IPS DF 6.9 (cell line): ENCODE measurements at places on chromosomes 1 and 21.

DNA sequence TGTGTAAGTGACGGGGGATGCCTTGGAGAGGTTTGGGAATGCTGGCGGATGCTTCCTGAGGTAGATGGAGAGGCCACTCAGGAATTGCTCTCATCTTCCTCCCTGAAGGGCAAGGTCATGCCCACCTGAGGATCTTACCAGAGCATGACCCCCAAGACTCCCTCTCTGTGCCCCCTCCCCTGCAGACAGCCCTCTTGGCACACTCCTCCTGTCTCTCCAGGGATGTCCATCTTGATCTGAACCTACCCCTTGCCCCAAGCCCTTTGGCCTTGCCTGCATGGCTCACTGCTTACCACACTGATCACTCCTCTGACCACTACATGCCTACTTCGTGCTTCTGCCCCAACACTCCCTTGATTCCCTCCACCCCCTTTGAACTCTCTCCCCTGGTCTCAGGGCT is 17.9 kb upstream of the MPL start:
- no peak for DNase-seq

DNA sequence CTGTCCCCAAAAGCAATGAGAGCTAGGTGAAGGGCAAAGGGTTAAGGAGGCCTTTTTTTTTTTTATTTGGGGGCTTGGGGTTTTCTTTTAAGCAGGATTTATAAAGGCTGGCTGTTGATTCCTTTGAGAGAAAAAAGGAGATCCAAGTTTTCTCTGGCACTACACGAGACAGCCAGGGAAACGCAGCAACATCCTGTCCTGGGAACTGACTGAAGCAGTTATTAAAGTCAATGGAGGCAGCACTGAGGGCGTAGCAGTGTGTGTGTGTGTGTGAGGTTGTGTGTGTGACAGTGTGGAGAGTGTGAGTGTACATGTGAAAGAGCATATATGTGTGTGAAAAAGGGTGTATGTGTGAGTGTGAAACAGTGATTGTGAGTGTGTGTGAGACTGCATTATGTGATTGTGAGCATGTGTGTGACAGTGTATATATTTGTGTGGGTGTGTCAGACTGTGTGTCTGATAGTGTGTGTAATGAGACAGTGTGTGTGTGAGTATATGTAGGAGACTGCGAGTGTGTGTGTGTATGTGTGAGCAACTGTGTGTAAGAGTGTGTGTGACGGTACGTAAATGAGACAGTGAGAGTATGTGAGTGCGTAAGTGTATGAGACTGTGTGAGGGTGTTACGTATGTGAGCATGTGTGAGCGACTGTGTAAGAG is 65.9 kb upstream of the TIAM1 start:
- DNase-seq, result no peak

DNA sequence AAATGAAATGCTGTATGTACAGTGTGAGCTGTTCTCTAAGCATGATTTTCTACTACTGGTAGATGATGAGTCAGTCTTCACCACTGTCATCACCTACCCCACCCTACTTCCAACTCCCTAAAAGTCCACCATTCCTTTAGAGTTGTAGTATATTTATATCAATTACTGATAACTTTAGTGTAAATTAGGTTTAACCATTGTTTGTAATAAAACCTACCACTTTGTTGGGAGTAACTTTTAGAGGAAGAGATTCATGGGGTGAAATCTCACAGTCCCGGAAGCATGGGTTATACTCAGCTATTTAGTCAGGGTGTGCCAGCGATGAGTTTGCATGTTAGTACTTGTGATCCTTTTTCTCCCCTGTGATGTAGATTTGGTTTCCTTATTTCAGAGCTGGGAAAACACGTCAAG is 17.1 kb downstream of the MORC3 start:
- DNase-seq, result no peak

- no peak for DNase-seq
These were observed 9.6 kb downstream of the RAB42 start for GRCh38 chr1:28601696-28602095.

DNA sequence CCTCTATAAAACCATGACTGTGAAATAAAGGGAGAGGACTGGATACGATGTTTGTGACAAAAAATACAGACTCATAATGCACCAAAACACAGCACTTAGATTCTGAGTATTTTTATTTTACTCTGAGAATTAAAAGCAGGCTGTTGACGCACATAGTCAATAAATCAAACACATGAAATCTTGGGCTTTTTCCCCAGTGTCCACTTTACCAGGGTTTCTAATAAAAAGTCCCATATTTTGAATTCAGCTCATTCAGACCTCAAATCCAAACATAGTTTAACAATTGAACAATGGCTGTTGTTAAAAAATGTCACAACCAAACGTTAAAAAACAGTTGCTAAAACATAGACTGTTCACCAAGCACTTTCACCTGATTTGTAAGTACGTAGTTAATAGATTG is 553.4 kb downstream of the LTN1 start:
- no peak for DNase-seq

DNA sequence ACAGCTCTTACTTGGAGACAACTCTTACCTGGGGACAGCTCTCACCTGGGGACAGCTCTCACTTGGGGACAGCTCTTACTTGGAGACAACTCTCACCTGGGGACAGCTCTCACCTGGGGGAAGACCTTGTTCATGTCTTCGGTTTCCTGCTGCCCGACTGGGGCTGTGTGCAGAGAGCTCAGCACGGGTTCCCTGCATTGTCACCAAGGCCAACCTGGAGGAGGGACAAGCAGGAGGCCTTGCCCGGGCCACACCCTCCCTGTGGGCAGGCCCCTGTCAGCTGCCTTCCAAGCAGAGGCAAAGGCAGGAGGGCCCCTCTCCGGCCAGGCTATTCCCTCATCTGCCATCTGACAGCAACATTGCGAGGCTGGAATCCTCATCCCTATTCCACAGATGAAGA is at the start of gene LDLRAD1:
LDLRAD1 (minus strand) TSS at position 208 of the 400 bp plus-strand sequence; CDS start at position 134, 74 bp downstream.
- no peak for DNase-seq

DNA sequence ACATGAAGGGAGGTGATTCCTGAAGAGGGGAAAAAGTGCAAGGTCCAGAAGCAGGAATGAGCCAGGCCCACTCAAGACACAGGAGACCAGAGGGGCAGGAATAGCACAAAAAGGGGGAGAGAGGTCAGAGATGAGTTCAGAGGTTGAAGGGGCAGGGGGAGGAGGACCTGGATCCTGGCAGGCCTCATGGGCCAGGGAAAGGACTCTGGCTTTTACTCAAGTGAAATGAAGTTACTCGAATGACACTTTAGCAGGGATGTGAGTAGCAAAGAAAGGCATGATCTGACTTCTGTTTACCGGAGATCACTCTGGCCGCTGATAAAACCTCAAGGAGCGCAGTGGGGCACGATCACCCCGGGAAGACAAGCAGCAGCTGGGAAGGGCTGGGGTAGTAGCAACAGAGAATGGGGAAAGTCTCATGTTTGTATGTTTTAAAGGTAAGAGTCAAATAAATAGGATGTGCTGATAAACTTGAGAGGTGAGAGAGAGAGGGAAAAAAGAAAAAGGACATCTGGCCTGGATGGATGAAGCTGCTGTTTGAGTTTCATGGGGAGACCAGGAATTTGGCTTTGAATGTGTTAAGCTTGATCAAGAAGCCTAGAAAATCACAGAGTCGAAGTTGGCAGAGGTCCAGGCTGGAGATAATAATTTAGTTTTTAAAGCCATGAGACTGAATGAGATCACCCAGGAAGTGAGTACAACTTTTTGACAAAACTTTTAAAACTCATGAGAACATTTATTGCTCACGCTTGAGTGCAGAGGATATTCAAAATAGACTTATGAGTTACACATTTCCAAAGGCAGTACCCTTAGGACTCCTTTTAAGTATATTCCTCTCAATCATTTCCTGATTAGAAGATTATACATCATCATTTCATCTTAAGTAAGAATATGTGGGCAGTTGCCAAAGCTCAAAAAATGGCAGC is 156.0 kb downstream of the RERE start:
- no peak for DNase-seq

DNA sequence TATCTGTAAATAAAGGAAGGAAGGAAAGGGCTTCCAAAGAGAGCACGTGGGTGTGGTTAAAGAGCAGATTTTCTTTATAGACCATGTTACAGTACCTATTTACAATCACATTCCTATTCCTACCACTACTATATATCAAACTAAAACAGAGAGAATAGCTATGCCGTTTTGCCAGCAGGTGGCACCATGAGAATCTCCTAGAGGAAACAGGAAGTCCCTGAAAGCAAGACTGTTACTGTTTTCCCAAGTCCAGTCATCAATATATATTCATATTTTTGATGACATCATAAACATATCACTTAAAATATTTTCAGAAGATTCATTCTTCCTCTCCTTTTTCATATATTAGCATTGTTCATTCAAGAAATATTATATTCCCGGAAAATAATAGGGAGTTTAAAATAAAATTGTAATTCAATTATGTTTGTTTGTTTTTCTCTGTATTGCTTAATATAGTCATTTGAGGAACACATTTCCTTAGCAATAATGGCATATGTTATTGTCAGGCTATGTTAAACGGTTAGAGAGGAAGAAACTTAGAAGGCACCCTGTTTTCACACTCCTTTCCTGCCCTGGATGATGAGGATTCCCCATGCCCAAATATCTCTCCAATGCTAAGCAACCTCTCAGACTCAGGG is 6.6 kb downstream of the CCDC190 start:
- DNase-seq, result peak; percentile 31

DNA sequence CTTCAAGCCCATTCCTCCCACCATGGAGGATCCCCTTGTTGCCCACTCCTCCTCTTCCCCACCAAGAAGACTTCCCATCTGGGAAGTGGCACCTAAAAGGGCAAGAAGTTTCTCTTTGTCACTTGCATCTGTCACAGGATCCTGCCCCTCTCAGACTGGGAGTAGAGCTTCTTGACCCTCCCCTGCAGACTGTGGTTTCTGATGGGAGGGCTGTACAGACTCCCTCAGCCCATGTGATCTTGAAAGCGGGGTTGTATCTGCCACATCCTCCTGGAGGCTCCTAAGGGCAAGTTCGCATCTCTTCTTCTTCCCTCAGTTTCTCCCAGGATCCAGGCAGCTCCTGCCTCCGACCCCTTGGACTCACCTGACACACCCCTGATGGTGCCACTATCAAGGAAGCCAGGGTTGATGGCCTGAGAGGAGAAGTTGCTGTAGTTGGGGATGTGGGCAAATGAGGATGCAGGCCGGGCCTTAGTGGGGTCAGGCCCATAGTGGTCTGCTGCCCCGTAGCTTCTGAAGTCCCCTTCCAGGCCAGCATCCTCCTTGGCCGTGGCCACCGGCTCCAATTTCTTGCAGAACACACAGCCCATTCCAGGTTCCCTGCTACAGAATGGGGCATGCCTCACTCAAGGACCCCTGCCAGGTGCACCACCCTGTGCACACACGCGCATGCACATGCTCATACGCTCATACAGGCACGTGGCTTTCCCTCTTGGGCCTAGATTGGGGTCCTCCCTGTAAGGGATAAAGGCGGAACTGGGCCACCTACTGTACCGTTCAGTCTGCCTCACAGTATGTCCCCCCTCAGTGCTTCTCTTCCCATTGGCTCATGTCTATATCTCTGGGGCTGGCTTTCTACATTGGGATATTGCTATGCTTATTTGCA is 11.4 kb downstream of the FGR start:
- no peak for DNase-seq
